ENCODE measurements at places on chromosomes 6 and 20.

GRCh38 chr6:135880066-135880972, 28.8 kb downstream of the PDE7B start:
- peak; percentile 67 for DNase-seq

DNA sequence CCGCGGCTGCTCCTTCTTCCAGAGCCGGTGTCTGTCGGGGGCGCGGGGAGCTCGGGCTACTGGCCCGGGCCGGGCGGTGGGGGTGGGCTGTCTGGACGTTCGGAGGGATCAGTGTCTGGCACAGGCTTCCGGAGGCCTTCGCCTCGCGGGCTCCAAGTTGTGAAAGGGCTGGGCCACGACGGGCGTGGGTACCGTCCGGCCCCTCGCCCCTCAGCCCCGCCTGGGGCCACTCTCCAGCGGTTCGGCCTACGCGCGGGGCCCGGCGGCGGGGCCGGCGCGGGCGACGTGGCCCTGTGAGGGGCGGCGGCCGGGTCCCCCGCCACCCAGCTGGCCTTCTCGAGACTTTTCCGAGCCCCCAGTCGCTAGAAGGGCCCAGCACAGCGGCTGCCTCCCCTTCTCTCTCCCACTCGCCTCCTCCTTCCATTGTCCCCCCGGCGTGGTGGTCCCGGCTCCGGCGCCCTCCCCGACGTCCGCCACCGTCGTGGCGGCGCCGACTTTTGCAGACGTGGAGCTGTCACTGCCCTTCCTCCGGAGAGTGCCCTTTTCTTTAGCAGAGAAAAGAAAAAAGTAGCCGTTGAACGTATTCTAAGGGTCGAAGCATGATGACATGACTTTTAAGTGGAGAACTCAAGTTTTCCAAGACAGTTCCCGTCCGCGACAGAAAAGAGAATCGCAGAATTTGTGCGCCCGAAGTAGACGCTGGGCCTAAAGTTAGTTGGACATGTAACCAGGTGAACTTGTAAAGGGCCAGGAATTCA, 571 bp downstream of the ITCH start:
- no peak for DNase-seq

DNA sequence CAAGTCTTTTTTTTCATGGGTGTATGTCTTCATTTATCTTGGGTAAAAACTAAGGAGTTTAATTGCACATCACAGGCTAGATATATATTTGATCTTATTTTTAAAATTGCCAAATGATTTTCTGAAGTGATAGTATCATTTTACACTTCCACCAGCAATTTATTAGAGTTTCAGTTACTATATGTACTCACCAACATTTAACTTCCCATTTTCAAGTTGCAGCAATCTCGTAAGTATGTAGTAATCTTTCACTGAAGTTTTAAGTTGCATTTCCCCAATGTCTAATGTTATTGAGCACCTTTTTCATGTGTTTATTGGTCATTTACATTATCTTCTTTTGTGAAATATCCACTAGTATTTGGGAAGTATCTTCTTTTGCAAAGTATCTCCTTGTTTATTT, 277.4 kb upstream of the CNR1 start:
- DNase-seq, result no peak

DNA sequence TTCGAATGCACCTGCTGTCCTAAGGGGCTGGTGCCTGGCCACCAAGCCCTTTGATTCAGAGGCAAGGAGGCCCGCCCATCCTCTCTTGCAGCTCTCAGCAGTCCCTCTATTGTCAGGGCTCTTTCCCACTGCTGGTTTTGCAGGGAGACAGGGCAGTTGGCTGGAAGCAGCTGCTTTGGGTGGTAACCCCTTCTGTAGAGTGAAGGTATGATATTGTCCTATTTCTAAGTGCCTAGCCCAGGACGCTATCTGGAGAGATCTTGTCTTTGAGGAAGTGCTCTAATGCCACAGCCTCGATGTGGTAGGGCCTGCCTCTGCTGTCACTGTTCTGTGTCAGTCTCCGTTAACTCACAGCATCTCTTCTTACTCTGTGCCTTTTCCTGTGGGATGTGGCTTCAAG, 5.6 kb downstream of the PLCG1 start:
- peak; percentile 60 for DNase-seq

- no peak for DNase-seq
Observed at GRCh38 chr6:97714772-97715171, 431.8 kb upstream of the MMS22L start.

DNA sequence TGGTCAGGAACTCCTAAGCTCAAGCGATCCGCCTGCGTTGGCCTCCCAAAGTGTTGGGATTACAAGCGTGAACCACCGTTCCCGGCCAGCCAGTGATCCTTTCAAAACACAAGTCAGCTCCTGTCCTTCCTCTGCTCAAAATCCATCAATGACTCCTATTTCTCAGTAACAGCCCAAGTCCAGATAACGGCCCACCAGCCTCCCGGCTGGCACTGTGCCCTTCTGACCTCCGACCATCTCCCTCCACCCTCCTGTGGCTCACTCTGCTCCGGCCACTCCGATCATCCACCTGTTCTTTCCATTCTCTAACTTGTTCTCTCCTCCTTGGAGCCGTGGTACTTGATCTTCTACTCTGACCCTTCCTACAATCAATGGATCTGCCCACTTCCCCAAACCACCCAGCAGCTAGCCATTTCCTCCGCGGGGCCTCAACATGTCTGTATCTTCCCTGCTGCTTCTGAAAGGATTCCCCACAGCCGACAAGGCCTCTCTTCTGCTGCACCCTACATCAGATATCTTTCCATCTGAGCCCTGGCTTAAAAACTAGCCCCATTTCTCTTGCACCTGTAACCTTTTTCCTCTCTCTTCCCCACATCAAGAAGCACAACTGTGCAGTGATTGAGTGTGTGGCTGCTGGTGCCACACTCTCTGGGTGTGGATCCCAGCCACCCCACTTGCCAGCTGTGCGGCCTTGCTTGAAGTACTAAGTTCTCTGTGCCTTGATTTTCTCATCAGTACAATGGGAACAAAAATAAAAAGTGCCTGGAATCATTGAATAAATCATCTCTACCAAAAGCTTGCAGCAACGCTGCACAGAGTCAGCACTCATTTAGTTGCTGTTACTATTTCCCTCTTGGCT, 6.1 kb upstream of the ZMYND8 start:
- DNase-seq, result no peak

DNA sequence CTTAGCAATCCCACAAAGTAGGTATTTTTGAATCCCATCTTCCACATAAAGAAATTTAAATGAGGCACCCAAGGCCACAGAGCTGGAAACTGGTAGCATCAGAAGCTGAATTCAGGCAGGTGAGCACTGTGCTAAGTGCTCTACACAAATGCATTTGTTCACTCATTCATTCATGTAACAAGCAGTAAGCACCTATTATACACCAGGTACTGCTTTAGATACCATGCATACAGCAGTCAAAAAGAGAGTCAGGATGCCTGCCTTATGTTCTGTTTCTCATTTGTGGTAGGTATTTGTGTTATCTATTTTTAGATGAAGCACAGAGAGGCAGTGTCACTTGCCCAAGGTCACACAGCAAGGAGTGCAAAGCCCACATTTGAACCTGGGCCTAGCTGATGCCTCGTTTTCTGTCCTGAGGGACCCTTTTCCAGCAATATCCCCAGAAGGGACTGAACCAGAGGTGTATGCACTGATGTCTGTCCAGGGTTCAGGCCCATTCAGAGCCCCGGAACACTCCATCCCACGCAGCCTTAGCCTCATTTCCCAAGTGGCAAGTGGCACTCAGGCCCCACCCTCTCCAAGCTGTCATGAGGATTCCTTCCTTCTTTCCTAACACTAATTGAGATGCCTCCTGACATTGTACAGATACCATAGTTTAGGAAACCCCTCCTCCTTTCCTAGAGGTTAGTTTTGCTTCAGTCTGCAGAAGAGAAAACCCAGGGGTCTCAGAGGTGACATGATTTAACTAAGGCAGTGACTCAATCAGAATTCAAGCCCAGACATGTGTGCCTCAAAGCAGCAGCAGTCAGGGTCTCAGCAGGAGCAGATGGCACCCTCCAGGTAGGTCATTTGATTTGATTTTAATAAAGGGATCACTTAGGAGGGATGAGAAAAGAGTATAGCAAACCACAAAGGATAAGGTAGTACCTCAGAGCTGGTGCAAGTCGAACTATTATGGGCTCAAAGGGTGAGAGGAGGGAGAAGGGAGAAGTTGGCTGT, 61.2 kb upstream of the SIRPA start:
- no peak for DNase-seq

DNA sequence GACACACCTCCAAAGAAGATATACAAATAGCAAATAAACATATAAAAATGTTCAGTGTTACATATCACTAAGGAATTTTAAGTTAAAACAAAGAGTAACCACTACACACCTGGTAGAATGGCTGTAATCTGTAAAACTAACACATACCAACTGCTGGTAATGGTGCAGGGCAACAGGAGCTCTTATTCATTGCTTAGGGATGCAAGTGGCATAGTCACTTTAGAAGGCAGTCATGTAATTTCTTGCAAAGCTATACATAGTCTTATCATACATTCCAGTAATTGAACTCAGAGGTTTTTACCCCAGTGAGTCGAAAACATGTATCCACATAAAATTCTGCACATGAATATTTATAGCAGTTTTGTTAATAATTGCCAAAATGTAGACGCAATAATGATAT, 906.8 kb upstream of the CITED2 start:
- no peak for DNase-seq

DNA sequence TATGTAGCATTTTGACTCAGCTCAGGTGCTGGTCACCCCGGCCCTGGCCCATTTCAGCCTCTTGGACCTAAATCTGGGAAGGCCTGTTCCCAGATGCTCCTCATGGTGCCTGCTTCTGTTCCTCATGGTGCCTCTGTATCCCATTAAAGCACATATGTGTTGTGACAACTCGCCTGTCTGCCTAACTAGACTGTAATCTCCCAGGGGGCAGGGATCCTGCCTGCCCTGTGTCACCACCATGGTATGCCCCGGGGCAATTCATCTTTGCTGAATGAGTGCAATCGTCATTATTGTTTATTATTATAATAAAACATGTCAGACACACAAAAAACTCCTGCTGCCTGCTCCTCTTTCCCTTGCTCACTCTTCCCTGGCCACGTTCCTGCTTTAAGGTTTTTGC, 62.0 kb downstream of the ZFP64 start:
- DNase-seq, result no peak

DNA sequence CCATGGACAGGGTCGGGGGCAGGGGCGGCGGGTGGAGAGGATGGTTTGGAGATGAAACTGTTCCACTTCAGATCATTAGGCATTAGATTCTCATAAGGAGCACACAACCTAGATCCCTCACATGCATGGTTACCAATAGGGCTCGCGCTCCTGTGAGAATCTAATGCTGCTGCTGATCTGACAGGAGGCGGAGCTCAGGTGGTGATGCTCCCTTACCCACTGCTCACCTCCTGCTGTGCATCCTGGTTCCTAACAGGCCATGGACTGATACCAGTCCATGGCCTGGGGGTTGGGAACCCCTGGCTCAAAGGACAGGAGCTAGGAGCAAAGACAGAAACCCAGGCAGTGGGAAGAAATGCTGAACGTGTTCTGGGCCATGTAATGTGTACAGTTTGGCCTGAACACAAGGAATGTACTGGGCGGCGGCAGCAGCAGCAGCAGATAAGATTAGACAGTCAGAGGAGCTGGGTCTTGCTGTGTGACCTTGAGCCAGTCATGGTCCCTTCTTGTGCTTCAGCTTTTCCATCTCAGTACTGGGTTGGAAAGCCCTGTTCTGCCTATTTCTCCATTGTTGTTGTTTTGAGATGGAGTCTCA, 4.7 kb upstream of the SPAG4 start:
- DNase-seq, result no peak

- no peak for DNase-seq
Observed at GRCh38 chr6:88964509-88964908, 1.1 kb upstream of the RNGTT start.

DNA sequence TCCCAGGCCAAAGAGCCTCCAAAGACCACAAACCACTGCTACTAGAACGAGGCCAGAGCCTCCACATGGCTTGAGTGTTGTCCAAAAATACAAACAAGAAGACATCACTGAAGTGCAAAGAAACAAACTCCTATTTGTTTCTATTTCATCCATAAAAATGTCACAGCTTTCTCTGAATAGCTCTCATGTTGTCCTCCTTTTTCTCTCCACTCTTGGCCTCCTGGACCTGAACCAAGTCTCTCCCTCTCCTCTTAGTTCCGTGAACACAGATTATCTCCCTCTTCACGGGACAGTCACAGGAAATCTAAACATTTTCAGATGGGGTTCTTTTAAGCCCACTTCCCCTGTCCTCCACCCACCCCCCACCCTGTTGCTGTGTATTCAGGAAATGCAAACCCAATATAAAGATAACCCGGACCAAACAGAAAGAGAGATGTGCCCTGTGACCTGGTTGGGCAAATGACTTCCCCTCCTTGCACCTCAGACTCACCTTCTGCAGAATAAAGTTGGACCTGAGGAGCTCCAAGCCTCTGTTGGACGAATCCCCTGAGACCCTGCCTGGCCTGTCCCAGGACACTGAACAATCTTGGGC, 75.8 kb upstream of the MRPS10 start:
- peak; percentile 13 for DNase-seq

GRCh38 chr20:38108986-38109541, 56.0 kb downstream of the TGM2 start:
- no peak for DNase-seq

DNA sequence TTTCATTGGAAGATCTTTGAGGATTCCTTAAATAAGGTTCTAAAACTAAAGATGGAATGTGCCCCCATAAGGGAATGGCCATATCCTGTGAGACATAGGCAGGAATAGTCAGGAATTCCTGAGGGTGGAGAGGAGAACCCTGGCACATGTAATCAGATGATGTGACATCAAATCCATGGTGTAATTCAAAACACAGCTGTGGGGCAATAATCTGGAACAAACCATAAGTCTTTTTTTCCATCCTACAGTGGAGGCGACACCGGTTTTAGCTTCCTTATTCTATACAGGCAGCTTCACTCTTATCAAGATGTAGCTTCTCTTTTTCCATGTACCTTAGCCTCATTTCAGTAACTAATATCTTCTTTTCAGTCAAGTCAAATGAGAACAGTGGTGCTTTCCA, 133.6 kb upstream of the CITED2 start:
- no peak for DNase-seq

DNA sequence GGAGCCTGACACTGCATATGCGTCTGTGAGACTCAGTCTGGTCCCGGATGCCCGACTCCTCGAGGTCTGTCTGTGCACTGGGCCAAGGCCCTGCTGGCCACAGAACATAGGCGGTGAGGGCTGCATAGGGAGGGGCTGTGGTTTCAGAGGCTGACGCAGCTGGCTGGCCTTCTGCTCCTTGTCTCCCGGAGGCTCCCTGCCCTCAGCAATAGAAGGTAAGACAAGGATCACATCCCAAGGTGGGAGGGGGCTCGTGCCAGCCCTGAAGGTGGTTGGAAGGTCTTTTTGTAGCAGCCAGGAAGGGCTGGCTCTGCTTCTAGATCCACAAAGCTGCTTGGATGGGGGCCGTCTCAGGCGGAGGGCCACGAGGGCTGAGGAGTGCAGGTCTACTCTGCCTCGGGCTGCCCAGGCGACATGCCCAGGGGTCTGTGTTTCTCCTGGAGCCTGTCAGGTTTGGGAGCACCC, 239.8 kb upstream of the SULF2 start:
- DNase-seq, result no peak

DNA sequence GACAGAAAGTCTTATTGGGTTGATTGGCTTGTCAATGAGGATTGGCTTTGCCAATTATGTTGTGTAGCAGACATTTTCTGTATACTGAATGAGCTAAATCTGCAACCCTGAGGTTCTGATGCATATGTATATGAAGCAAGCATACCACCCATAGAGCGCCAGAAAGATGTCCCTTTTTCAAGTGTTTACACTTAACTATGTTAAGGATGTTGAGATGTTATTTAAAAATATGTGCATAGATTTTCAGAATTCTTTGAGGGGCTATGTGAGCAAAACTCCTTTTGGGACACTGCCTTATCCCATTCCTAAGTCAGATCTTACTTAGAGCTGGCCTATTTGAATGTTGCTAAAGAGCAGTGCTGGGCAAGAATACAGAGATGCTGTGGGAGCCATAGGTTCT, 1.9 kb downstream of the AIG1 start:
- no peak for DNase-seq

GRCh38 chr6:93785694-93786030, 366.3 kb upstream of the EPHA7 start:
- DNase-seq, result no peak
